Stimulated activated CD4-positive, alpha-beta T cell treated with anti-CD3 and anti-CD28 coated beads, Interleukin-15, amount 100 ng/mL, for 1 hour (primary cell): ENCODE measurements at places on chromosomes 7 and 10.

DNA sequence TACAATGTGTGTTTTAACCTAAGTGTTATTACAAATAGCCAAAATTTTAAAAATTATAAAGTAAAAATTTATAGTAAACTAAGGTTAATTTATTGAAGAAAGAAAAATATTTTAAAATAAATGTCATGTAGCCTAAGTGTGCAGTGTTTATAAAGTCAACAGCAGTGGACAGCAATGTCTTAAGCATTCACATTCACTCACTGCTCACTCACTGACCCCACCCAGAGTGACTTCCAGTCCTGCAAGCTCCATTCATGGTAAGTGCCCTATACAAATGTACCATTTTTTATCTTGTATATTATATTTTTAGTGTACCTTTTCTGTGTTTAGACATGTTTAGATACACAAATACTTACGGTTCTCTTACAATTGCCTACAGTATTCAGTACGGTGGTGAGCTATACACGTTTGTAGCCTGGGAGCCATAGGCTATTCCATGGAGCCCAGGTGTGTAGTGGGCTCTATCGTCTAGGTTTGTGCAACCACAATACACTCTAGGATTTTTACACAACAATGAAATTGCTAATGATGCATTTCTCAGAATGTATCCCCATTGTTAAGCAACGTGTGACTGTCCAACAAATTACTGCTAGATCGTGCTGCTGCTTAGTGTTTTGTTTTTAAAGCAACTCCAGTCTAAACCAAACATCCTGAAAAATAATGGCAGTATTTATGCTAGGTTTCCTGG, 108.9 kb upstream of the NAMPT start:
- no peak for DNase-seq

GRCh38 chr10:69413221-69413865, 3.4 kb downstream of the TACR2 start:
- DNase-seq: no peak

GRCh38 chr7:9582824-9583223, 1149.4 kb downstream of the NXPH1 start:
- no peak for DNase-seq

- no peak for DNase-seq
Measured at GRCh38 chr10:45495438-45496152, 121.6 kb downstream of the ALOX5 start.

DNA sequence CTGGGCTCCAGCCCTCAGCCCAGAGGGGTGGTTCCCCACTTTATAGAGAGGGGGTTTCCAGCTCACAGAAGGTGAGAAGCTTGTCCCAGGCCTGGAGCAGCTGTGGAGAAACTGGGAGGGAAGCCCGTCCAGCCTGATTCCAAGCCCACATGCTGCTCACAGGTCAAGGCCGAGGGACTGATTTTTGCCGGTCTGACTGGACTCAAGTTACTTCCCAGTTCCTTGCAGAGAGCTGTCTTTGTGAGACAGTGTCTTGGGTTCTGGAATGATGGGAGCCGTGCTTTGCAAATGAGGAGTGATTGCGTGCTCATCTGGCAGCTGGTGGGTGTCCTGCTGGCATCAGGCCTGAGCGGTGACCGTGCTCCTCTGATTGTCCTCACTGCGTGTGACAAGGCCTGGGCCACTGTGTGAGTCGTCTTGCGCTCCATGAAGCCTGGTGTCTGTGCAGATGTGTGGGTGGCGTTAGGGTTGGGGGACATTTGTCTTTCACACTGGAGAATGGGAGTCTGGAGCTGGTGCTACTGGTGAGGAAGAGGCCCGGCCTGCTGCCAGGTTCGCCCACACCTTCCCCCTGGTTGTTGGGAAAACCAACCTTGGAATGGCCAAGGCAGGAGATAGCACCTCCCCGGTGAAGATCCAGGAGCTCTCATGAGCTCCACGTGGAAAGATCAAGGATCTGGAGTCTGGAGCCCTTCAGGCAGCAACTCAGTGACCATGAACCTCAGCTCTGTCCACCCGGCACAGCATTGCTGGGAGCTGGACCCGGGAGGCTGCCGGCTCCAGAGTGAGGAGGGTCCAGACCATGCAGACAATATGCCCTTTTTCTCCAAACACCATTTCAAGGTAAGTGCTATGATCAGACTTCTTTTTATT, 129.6 kb downstream of the SMURF1 start:
- no peak for DNase-seq

DNA sequence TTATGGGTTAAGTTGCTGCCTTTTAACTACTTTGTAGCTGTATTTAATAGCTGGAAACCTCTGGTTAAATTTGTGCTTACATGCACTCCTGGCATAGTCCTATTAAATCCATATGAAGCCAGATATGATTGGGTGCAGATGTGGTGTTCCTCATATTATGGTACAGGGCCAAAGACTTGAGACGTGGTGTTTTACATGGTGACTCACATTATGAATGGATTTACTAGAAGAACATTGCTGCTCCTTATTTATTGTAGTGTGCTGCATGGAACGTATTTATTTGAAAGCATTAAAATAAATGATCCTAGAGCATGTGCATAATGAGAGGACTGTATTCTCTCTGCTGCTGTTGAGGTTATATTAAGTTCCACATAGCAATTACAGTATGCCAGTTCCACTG, 224.1 kb downstream of the SLC25A13 start:
- DNase-seq: no peak

GRCh38 chr10:28637346-28637745, 40.0 kb upstream of the BAMBI start:
- DNase-seq: no peak

DNA sequence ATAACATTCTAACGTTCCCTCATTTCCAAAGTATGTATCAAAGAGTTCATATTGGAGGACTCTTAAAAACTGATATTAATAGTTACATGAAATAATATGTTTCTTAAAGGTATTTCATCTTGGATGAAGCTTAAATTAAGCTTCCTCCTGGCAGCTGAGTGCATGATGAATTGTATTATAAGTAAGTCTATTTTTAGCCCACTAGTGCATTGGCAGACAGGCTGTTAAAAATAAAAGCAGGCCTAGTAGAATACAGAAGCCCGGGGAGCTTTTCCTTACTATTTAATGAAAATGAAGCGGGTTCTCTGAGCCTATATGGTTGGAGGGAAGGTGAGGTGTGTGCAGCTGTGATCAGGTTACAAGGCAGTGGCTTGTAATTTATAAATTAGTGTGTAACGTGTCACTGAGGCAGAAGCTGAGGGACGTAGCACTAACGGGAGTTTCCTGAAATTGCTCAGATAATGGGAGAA, 130.7 kb upstream of the KMT2E start:
- no peak for DNase-seq

DNA sequence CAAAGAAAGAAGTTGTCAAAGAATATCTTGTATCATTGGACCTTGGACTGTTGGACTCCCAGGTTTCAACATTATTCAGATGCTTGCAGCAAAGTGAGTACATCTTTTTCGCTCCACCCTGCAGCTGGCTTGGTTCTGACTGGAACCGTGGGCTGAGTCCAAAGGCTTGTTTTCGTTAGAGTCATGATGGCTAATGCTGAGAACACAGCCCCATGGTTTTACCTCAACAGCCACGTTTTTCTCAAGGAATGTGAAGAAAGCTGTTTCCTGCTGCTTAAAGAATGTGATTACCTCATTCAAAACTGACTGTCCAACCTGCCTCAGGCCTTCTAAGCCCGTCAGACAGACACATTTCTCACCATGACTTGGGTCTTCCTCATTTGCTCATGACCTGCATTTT, 69.5 kb downstream of the STEAP1B start:
- no peak for DNase-seq

DNA sequence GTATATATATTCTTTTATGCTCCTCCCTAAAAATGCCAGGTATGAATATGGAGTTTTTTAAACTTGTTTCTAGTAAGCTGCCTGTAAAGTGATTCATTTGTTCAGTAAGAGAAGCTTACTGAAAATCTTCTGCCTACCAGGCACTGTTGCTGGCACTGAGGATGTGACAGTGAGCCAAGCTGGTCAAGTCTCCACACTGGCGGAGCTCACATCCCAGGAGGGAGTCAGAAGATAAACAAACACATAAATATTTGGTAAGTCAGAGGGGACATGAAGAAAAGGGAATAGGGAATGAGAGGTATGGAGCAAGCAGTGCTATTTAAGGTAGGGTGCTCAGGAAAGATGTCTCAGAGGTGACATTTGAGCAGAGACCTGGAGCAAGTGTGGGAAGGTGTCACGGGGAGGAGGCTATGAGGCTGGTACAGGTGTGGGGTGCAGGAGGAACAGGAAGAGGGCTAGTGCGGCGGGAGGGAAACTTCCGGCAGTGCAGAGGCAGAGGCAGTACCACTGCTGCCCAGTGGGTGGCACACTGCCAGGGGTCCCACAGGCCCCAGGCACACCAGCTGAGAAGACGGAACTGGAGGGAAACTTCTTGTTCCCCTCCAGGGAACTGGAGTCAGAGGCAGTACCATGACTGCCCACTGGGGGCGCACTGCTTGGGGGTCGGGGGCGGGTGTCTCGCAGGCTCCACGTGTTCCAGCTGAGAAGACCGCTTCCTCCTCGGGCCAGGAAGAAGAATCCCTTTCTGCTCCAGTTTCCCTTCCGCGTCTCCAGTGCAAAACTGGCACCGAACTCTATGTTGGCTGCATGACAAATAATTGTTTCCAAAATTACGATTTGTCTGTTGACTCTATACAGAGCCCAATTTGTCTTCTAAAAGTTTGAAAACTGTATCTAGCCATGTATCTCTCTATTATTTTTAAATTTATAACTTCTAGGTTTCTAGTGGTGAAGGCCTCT, 161.0 kb downstream of the TEX36 start:
- DNase-seq: no peak

DNA sequence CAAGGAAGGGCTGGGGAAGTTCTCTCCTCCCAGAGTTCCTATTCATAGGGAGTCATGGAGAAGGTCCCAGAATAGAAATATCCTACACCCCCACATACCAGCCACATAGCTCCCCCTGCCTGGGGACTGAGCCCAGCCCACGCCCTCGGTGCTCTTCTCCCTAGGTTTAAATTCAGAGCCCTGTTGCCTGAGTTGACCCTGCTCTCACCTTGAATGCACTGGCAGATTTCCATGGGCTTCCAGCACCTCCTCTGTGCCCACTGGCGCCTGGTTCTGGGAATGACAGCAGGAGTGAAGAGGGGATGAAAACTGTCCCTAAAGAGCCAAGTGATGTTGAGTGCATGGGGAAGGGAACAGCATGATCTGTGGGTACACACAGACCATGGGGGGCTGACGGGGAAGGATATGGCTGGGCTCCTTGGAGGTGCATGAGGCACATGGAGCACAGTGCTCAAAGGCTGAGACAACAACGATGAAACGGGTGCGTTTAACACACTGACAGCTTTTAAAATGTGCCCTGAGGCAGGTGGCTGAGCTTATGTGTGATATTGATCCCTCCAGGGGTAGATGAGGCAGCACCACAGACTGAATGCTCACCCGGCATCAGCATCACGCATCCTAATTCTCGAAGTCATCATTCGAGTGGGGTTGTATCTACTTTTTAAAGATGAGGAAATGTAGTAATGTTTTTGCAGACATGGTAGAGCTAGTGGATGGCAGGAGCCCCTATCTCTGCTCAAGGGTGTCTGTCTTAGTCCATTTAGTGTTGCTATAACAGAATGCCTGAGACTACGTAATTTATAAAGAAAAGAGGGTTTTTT, 53.7 kb upstream of the IGFBP3 start:
- no peak for DNase-seq

- no peak for DNase-seq
Measured at GRCh38 chr7:18639711-18640110, 144.2 kb downstream of the HDAC9 start.

DNA sequence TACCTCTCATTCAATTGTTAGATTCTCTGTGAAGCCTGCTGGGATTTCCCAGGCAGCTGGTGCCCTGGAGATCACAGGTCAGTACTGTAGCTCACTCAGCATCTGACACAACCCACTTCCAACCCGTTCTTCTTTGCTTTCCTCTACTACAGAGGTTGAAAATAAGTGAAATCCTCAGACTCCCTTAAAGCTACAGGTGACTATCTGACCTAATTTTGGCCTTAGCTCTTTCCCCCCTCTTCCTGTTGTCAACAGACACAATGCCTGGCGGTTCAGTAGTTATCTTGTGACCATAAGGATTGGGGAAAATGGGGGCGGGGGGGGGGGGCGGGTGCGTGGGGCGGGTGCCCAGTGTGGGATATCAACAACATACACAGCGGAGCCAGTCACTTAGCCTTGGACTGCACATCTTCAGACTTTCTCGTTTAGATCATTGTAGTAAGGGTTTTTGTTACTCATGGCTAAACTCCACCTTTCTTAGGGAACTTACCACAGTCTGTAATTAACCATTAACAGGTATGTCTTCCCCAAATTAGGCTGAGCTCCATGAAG, 37.8 kb downstream of the MTPN start:
- DNase-seq: no peak

DNA sequence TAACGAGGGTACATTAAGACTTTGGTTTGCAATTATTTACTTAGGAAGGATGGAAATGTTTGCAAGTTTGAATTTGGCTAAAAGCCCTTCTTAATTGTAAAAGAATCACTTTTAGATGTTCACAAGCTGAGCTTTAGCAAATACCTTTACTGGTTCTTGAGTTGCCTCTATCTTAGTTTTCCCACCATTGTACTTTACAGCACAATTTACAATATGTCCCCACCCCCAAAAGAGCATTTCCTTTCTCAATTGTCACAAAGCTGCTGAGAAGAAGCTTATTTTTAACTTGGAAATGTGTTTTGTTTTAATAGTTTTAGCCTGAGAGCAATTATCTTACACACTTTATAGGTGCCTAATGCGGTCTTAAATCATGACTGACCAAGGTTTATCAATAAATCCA, 81.1 kb downstream of the MET start:
- no peak for DNase-seq

DNA sequence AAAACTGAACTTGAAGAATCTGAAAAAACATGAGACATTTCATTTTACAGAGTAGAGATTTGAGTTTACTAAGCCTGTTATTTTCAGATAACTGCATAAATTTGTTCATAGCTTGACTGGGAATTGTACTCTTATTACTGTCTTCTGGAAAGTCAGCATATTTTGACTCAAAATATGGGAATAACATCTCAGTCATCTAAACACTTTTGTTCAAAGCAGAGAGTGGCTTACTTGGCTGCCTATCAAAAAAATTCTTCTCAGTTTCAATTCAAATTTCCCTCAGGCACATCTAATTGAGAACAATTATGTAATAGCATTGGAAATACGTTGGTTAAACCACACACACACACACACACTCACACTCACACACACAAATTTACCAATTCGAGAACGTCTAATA, 384.6 kb downstream of the ARL4A start:
- DNase-seq: no peak

DNA sequence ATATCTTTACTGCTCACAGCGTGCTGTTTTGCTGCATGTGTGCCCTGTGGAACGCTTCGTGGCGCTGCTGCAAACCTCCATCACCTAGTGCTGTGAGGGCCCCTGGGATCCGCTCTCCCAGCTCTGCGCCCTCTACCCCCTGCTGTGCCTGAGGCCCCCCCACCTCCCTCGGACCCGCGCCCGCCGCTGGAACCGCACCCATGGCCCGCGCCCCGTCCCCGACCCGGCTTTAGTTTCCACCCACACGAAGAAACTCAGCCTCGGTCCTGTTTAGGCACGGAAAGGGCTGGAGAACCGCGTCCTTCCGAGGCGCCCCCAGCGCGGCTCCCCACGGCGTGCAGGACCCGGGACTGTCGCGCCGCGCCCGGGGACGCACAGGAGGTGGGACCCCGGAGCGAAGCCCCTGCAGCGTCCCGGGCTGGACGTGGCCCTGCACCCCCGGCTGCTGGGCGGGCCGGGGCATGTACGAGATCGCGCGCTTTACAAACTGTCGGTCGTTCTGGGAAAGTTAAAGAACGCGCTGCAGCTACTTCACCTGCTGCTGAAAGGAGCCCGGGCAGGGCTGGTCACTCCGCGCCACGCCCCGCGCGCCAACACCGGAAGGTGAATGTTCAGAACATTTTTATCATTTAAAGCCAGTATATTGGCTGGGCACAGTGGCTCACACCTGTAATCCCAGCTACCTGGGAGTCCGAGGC, 54.3 kb downstream of the BMS1 start:
- no peak for DNase-seq
